ENCODE measurements at places on chromosomes 5 and 9.

- peak; percentile 57 for DNase-seq
Measured at GRCh38 chr9:133534346-133535291, at the start of gene ADAMTSL2. Gene ADAMTSL2 (plus strand): TSS chr9:133534704. CDS start chr9:133536713, 2,009 bp downstream.

DNA sequence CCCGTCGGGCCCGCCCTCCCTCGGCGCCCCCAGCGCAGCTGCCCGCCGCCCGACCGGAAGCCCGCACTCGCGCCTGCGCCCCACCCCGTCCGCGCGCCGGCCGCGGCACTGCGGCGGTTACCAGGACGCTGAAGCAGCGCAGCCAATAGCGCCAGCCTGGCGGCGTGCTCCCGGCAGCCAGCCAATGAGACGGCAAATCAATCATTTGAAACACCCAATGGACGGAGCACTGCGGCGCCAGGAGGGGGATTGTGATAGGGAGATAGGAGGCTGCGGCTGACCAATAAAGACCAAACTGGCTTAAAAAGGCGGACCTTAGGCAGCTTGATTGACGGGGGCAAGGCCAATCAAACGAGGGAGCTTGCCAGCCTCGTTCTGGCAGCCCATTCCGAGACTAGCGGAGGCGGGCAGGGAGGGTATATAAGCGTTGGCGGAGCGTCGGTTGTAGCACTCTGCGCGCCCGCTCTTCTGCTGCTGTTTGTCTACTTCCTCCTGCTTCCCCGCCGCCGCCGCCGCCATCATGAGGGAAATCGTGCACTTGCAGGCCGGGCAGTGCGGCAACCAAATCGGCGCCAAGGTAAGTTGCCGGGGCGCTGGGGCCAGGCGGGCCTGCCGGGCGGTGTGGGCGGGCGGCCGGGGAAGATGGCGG lies at the start of gene TUBB4B:
TSS of gene TUBB4B (plus strand) at position 447 of the 649 bp plus-strand sequence. CDS start at position 521, 74 bp downstream.
- DNase-seq: peak; percentile 99

DNA sequence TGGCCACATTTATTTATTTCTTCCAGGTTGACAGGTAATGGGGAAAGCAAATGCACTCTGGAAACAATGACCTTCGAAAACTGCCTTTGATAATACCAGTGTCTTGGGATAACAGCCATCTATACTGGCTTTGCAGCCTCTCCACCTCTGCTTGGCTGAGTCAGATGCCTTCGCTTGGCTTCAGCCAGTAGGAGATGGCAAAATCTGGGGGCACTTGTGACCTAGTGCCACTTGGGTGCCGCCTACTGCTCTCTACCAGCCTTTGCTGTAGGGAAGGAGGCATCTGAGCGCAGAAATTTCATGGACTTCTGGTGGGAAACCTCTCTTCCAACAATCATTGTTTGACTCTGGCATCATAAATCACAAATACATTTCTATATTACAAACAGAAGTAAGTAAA lies 21.8 kb downstream of the FYB1 start:
- no peak for DNase-seq

GRCh38 chr9:32728181-32728580 lies 55.2 kb upstream of the TMEM215 start:
- DNase-seq: no peak

DNA sequence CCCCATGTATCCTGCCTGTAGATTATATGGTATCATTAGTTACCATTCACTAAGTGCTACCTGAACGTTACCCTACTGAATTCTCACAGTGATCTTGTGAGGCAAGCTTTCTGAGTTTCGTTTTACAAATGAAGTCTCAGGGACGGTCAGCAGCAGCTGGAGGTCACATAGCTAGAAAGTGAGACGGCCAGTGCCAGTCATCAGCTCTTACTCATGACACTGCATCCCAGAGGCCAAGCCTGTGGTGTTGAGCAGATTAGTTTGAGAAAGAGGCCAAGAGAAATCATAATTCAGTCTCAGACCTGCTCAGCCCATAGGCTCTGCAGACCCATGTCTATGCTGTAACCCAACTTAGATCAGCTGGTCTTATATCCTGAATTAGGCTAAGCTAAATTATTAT lies 95.7 kb upstream of the EGFLAM start:
- no peak for DNase-seq
